RWPE2 (cell line): ENCODE measurements at places on chromosomes 3 and 15.

DNA sequence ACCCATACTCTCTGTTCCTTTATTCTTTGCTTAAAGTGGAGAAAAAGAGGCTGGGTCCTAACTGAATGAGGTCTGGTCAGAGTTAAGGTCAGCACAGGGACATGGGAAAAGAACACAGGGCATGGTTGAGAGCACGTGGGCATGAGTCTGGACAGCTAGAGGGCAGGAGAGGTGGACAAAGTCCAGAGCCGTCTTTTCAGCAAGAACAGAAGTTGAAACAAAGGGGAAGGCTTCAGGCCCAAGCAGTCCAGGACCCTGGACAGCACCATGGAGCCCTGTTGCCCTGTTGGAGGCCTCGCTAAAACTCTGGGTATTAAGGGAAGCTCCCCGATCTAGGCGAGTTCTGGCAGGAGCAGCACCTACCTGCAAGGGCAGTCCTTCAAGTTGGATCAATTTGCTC, 50.7 kb downstream of the XYLB start:
- DNase-seq = no peak

- DNase-seq = no peak
Observed at GRCh38 chr3:69499899-69500421, 114.1 kb upstream of the FRMD4B start.

DNA sequence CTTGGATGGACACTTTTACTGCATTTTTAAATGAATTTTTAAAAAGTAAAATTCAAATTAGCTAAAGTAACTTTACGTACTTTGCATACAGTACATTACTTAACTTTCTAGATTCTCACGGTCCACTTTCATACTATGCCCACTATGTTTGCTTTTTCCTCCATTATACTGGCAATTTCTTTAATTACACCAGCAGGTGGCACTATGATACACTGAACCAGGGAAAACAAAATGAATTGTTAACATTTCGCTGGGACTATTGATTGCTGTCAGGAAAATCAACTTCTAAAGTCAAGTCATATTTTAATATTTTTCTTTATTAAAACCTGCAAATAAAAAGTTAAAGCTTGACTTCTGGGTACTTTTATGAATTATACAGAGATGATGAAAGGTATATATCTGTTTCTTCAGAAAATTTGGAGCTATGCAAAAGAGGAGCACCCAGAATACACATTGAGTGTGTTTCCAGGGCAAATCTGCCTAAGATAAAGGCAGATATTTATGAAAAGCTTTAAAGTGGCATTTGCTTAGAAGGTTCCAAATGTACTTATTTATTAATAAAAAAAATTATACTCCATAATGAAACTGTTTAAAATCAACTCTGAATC, 21.8 kb upstream of the POU1F1 start:
- no peak for DNase-seq

GRCh38 chr15:97692301-97693015, 268.0 kb upstream of the ARRDC4 start:
- no peak for DNase-seq

DNA sequence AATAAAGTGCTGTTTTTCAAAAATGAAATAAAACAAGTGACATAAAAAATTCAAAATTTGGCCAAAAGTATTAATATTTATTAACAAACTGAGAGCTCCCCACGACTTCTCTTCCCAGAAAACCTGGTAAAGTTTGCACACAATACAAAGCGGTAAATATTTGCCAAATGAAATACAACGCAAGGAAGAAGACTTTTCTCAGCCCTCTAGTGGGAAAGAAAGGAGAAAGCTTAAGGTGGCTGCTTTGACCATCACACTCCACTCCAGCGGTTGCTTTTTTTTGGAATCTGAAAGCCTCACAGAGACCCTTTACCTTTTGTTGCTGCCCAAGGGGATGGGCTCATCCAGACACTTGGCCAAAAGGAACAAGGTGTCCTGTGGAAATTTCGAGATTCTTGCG, 1.1 kb upstream of the GK5 start:
- no peak for DNase-seq

- DNase-seq = no peak
Observed at GRCh38 chr3:182309120-182309519, 484.2 kb upstream of the ATP11B start.

DNA sequence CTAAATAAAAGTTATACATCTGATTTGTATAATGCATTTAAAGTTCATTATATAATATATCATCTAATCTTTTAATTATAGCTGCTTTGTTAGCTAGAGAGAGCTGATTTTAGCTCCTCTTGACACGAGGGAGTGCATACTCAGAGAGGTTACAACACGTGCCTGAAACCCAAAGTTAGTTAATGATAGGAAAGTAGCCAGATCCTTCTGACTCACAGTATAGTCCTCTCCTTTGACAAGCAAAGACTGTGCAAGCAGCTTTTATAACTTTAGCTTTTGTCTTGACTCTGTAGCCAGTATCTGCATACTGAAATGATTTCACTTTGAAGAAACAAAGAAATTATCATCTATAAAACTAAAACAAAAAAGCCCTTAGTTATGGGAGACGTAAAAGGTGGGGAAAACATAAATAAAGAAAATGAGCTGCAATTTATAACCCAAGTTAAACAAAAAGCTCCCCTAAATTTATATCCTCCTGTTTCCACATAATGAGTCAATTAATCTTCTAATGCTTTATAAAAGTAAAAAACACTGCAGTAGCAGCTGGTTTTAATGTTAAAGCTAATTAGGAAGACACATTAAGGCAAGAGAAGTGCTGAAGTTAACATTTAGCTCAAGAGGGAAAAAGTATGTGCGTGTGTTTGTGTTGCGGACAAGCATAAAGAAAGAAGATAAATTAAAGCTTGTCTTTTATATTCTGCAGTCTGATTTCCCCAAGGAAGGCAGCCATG, 13.1 kb downstream of the GABRR3 start:
- DNase-seq = no peak
